ENCODE measurements at places on chromosomes 2 and 18.

- no peak for DNase-seq
Measured at GRCh38 chr2:225668606-225669266, 269.2 kb downstream of the NYAP2 start.

DNA sequence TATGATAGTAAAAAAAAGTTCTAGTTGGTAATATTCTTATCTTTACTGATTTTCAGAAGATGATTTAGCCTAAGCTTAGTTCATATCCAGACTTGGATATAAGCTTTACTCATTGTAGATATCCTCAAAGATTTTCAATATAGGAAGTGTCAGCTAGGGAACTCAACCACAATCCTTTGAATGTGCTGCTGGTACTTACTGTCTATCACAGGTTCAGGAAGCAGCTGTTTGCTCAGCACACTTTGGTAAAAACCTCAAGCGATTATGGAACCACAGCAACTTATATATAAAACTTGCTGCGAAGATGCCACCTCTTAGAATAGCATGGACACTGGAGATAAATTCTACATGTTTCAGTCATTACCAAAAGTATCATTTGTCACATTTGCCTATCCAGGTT is 60.1 kb upstream of the TNFRSF11A start:
- no peak for DNase-seq

GRCh38 chr2:74919827-74920226 is 38.6 kb upstream of the POLE4 start:
- peak; percentile 49 for DNase-seq

DNA sequence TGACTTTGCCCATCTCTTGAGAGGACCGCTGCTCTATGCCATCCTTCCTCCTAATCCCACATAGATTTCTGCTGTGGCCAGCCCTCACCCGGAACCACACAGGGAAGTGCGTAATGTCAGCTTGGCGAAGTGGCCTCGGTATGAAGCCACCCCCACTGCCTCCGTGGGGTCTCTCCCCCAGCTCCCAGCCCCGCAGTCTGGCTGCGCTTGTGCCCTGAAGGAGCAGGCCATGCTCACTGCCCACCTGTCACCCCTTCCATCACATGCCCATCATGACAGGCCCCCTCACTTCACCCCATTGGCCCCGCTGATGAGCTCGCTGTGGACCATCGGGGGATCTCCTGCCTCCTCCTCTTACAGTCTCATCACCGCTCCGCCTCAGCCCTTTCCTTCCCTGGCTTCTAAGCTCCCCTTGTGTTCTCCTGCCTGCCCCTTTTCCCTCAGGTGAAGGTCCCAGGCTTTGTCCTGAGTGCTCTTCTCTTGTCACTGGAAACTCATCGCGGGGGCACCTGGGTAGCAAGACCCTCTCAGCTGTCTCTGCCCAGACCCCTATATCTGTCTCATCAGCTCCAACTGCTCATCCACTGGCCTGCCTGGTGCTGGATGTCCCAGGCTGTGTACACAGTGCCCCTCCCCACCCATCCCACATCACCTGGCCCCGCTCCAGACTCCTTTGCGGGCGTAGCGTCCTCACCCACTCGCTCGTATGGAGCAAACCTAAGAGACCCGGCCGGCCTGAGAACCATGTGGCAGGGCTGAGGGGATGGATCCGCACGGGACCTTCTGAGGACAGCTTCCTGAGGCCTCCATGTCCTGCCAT is 81.7 kb downstream of the GLI2 start:
- DNase-seq, result no peak

- no peak for DNase-seq
Measured at GRCh38 chr2:144771348-144771747, 251.4 kb upstream of the ZEB2 start.

DNA sequence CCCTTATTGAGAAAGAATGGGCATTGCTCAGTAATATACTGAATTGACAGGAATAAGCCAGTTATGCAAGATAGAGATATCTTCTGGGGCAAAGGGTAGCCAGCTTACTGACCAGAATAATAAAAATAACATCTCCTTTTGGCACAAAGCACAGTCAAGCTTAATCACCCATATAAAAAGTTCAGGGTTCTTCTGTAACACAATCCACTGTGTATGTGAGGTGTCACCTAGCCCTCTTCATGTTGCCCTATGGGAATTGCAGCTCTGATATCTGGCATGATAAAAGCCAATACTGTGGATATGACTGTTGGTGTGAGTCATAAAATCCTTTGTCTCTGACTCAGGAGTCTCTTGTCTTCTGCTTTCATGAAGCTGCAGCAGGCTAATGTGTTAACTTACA is 90.8 kb downstream of the DSEL start:
- DNase-seq, result no peak

- no peak for DNase-seq
Measured at GRCh38 chr18:13374096-13374467, 155.5 kb downstream of the LDLRAD4 start.

DNA sequence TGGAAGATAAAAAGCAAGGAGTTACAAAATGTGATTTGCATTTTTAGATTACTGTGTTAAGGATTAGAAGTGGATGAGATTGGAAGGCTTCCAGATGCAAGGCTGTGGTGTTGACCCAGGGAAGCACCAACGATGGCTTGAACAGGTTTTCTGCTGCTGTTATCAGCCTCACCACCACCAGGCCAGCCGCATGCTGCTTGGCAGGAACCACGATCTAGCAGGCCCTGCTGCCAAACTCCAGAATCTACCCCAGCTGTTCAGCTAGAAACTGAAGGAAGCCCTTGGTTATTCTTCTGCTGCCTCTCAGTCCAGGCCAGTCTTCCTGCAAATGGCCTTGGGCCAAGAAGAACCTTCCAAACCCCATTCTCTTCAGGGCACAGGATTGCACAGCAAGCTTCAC is 133.9 kb downstream of the MTCL1 start:
- DNase-seq, result no peak

DNA sequence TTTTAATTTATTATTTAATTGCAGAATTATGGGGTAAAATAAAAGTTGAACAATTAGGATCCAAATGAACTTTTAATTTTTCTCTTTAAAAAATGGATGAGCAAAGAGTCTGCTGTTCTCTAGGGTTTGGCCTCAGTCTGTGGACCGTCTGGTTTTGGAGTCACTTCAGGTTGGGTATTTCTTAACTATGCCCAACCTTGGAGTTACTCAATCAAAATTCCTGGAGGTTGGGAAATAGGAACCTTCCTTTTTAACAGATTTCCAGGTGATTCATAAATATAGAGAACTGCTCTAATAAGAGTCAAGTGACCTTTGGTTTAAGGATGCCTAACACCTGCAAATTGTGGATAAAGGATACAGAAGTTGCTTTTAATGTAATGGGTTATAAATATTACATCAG is 241.5 kb upstream of the GCFC2 start:
- no peak for DNase-seq

GRCh38 chr2:235106874-235107639 is 155.2 kb downstream of the SH3BP4 start:
- DNase-seq, result no peak

DNA sequence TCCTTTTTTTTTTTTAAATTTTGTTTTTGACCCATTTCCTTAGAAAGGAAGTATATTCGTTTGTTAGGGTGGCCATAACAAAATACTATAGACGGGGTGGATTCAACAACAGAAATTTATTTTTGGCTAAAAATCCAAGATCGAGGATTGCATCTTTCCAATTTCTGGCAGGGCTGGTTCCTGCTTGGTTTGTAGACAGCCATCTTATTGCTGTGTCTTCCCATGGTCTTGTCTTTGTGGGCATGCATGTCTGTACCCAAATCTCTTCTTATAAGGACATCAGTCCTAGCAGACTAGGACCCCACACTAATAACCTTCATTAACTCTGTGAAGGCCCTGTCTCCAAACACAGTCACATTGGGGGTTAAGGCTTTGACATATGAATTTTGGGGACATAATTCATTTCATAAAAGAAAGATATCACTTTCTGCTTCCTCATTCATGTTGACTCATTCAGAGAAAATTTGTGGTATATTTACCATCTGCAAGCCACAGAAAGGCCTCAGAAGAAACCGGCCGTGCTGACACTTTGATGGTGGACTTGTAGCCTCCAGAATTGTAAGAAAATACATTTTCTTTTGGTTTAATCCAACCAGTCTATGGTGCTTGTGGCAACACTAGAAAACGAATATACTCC is 262.1 kb downstream of the LPIN1 start:
- no peak for DNase-seq

- no peak for DNase-seq
Measured at GRCh38 chr2:10814142-10814541, 1.6 kb upstream of the PDIA6 start.

DNA sequence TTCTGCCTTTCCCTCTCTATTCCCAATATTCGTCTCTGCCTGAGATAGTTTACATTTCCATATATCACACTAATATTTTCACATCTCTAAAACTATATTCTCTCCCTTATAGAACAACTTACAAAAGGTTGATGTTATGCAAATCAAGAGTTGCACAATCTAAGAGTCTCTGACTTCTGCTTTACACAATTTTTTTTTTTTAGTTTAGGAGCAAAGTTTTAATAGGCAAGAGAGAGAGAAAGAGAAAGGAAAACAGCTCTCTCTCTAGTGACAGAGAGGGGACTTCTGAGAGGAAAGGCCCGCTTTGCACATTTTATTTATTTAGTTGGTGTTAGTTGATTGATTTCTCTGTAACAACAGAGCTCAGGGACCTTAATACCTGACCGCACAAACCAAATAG is 380.2 kb downstream of the TXNL1 start:
- no peak for DNase-seq

- no peak for DNase-seq
Measured at GRCh38 chr18:23135550-23136325, 453 bp downstream of the CABLES1 start.

- DNase-seq, result no peak
Measured at GRCh38 chr18:57331718-57332117, 20.6 kb upstream of the ST8SIA3 start.

DNA sequence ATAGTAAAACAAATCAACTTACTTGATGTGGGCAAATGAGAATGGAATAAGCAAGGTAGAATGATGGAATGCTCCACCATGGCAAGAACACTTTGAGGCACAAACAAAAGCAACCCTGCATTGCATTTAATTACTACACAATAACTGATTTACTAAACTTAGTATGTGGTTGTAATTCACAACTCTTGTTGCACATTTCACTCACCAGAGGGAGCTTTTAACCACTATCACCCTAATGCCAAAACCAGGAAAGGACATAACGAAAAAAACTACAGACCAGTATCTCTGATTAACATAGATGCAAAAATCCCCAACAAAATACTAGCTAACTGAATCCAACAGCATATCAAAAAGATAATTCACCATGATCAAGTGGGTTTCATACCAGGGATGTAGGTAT is 659.8 kb downstream of the CPS1 start:
- DNase-seq, result no peak

DNA sequence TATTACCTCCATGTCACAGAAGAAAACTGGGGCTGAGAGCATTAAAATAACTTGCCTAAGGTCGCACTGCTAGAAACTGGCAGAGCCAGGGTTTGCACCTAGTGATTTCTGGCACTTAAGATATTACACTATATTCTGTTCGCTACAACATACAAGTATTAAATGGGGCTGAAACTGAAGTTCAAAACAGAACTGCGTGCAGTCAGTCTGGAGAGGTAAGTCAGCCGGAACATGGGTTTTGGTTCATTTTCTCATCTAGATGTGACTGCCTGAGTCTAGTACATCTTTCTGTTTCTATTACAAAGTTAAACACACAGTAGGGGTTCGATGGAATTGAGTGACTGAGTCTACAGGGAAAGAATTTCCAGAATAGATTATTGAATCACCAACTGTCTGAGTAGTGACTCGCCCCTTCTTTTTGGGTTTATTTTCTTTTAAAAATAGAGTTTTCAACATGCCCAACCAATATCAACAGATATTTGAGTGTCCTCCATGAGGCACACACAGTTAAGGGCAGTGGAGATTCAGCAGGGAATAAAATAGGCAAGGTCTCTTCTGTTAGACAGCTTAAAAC is 150.8 kb downstream of the RNF152 start:
- DNase-seq, result no peak

- no peak for DNase-seq
Measured at GRCh38 chr2:1656326-1656960, 87.9 kb downstream of the PXDN start.

DNA sequence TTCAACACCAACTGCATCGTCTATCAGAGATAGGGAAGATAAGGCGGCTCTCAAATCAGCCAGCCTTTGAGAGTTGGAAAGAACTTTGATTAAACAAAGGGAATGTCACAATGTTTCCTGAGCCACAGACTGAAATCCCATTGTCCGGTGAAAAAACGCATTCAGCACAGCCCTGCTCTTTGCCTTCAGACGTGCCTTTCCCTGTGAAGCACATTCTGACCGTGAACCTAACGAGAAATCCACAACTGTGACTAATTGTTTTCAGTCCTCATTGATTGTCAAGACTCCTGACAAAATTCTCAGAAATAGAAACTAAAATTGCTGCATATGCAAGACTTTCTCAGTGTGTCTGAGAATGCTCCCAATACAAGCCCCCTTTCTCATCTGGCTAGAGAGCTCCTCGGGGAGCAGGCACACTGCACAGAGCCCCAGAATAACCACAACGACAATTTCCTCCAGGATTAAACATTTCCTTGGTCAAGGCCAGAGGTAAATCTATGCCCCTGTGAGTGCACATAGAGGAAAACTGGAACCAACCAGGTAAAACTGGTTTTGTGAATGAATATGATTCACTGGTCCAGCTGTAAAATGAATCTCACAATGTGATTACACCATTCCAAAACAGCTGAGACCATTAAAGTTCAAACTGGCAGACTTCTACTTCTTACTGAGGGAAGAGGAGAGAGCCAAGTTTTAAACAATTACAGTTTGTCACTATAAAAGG is 561.9 kb upstream of the ID2 start:
- DNase-seq, result no peak

DNA sequence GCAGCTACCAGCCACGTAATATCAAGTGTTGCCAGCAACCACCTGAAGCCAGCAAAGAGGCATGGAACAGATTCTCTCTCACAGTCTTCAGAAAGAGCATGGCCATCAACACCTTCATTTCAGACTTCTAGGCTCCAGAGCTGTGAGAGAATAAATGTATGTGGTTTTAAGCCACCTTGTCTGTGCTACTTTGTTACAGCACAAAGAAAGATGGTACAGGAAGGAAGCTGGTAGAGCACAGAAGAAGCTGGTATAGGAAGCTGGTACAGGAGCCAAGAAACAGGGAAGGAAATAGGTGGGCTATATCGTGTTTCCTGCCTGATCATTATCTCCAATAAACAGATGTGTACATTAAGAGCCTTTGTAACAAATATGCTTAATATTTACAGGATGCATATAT is 217.4 kb downstream of the DPP10 start:
- no peak for DNase-seq

DNA sequence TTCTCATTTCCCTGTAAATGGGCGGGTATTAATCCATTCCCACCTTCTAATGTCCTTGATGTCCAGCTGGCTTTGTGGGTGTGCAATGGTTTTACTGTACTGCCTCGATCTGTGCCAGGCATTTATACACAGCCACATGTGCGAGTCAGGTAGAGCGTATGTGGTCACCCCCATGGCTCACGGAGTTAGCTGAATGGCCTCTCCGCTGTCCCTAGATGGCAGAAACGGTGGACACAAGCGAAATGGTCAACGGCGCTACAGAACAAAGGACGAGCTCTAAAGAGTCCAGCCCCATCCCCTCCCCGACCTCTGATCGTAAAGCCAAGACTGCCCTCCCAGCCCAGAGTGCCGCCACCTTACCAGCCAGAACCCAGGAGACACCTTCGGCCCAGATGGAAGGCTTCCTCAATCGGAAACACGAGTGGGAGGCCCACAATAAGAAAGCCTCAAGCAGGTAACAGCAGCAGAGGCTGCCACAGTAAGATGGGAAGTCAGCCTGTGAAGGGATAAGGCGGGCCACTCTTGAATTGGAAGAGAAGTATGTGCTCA is 59.1 kb upstream of the EML6 start:
- no peak for DNase-seq

GRCh38 chr2:111711270-111711669 is 172.7 kb downstream of the ANAPC1 start:
- DNase-seq, result no peak

- no peak for DNase-seq
Measured at GRCh38 chr2:71789556-71790204, 336.3 kb downstream of the DYSF start.
